ENCODE measurements at places on chromosomes 6 and 20. TPM values are rescaled to one million over a fixed set of nuclear protein-coding genes. Genes with fewer than 3 reads are reported as not detected.
A peak's percentile ranks its signal among the peaks of the same experiment; 100 is the strongest.

EPB41L2 gene
- total RNA-seq: 84.8 TPM

DNA sequence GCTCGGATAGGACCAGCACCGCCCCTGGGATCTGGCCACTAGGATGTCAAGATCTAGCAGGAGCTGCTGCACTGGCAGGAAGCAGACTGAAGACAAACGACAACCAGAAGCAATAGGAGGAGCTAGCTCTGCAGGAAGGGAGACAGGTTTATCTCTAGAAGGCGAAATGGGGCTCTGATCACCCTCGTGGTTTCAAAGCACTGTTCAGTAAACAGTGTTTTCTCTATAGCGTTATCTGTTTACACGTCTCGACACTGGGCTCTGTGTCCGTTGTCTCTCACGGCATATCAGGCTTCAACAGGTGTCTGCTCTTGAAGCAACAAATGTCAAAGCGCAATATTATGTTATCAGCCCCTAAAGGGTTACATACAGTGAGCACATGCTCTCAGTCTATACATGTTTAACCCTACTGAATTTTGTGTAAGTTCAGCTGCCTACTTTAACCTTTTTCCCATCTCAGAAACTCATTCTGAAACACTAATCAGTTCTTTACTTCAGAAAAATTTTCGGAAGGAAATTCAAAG, 23.8 kb downstream of the TMEM14B start:
- DNase-seq: no peak
- H3K27ac ChIP-seq: no peak overlapping the region
- no peaks in the 10 kb centered on the region for H3K36me3 ChIP-seq
- H3K4me1 ChIP-seq: no peaks in the 10 kb centered on the region
- H3K27me3 ChIP-seq: no peaks in the 10 kb centered on the region
- no peak overlapping the region for H3K4me3 ChIP-seq

LYRM4 gene
- total RNA-seq: 24.5 TPM

GRCh38 chr20:24437196-24438082, 32.0 kb upstream of the SYNDIG1 start:
- no peak for DNase-seq
- no peak overlapping the region for H3K4me3 ChIP-seq
- no peak overlapping the region for H3K27ac ChIP-seq
- H3K27me3 ChIP-seq: no peaks in the 10 kb centered on the region
- H3K4me1 ChIP-seq: no peaks in the 10 kb centered on the region

- no peaks in the 10 kb centered on the region for H3K36me3 ChIP-seq
- H3K4me3 ChIP-seq: no peak overlapping the region
- DNase-seq: no peak
- no peaks in the 10 kb centered on the region for H3K4me1 ChIP-seq
These were observed 271.0 kb downstream of the KCNQ5 start for GRCh38 chr6:72892901-72893300.

GRCh38 chr20:8914421-8914820, 154.5 kb upstream of the PLCB4 start:
- DNase-seq: no peak
- no peaks in the 10 kb centered on the region for H3K4me1 ChIP-seq
- H3K27me3 ChIP-seq: no peaks in the 10 kb centered on the region
- H3K4me3 ChIP-seq: no peak overlapping the region
- no peak overlapping the region for H3K27ac ChIP-seq

GRCh38 chr20:3812259-3812681, 8.1 kb upstream of the AP5S1 start:
- DNase-seq: no peak
- peak overlapping the region; percentile 96 for H3K27ac ChIP-seq
- peaks cover 49% of the 10 kb centered on the region for H3K4me1 ChIP-seq
- no peak overlapping the region for H3K4me3 ChIP-seq

LHFPL5 gene
- not detected for total RNA-seq
